GDM1 (cell line): ENCODE measurements at places on chromosomes 3 and 15.

- DNase-seq = no peak
Measured at GRCh38 chr3:123015596-123015995, 12.0 kb downstream of the SEMA5B start.

DNA sequence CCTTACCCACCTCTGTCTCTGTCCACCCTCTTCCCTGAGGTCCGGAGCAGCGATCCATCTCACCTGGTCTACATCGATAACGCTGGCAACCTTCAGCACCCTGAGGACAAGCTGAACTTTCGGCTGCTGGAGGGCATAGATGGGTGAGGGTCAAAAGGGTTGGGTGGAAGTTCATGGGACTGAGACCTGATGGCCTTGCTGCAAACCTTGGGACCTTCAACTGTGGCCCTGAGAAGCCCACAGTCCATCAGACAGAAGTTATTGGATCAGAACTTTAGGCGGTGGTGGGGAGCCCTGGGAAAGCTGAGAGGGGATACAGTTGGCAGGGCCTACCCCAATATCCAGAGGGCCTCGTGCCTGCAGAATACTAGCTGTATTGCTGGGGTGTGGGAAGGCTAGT, 50.5 kb downstream of the POMGNT2 start:
- no peak for DNase-seq

GRCh38 chr3:128054367-128054766, 2.1 kb downstream of the SEC61A1 start:
- no peak for DNase-seq

GRCh38 chr3:144167634-144168033, 196.0 kb downstream of the DIPK2A start:
- no peak for DNase-seq

GRCh38 chr3:117243657-117244056, 534.1 kb downstream of the TUSC7 start:
- DNase-seq = no peak

GRCh38 chr3:134134240-134134639, 104.5 kb upstream of the SLCO2A1 start:
- no peak for DNase-seq

DNA sequence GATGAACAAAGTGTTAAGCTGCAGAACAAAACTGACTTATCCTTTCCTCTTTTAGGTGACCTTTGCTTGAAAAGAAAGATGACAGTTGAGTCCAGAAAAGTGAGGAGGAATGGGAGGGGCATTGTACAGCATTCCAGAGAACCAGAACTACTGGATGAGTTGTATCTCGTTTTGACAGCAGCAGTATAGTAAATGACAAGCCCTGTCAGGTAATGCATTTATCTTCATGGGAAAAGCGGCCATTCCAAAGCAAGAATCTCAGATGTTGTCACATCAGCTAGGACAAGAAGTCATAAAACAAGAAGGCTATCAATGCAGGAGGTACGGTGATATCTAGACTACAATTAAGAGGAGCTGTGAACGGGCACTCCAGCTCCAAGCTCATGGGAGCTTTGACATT, 421.5 kb downstream of the MAGI1 start:
- no peak for DNase-seq
